ENCODE measurements at places on chromosomes 6 and 20. TPM values are rescaled to one million over a fixed set of nuclear protein-coding genes. Genes with fewer than 3 reads are reported as not detected.

DNA sequence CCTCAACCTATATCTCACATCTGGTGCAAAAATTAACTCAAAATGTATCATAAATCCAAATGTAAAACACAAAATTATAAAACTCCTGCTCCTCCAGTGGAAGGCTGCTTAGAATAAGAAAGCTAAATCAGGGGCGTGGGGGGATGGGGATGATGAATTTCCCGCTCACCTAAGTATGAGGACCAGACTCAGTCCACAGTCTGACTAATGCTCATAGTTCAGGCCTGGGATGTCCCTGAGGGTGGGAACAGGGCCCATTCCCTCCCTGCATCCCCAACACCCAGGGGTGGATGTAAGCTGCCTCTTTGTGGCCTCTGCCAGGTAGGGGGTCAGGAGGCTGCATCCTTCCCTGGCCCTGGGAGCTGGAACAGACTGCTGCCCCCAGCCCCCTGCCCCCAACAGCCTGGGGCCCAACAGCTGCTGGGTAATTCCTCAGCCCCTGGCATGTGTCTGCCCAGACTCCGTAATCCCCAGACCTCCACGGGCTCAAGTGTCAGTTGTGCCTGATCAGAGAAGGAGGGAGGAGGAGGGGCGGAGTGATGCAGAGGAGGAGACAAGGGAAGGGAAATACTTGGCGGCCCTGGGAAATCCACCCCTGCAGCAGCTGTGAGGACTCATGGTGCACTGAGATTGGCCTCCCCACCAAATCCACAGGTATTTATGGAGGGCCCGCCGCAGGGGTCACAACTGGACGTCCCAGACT, 224.5 kb downstream of the PREX1 start:
- DNase-seq: no peak

DNA sequence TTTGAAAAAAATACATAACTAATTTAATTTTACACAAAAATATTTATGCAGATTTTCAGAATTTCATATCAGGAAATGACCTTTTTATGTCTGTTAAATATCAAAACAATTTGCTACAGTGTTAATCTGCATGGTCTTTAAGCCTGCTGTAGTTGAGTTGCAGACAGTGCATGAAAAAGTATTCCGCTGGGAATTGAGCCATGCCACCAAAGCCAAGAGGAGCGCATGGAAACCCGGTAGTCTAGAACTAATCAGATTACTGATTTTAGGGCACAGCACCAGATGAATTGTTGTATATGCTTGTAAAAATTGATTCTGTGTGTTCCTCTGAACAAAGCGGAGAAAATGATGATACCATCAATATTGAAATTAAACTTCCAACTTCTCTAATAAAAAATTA, 34.3 kb upstream of the LAMP5 start:
- DNase-seq: no peak

DNA sequence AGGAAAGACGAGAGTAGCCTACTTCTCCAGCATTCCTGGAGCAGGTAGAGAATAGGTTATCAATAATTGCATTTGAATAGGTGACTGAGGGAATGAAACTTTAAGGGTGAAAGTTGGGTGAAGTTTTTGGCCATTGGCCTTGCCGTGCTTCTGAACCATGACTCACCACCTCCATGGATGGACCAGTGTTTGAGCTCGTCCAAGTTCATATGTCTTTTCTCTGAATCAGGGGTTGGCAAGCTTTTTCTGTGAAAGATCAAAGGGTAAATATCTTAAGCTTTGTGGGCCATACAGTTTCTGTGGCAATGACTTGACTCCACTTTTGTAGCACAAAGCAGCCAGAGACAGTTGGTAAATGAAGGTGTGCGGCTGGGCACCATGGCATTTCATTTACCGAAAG, 31.8 kb downstream of the SNRNP48 start:
- DNase-seq: no peak

DNA sequence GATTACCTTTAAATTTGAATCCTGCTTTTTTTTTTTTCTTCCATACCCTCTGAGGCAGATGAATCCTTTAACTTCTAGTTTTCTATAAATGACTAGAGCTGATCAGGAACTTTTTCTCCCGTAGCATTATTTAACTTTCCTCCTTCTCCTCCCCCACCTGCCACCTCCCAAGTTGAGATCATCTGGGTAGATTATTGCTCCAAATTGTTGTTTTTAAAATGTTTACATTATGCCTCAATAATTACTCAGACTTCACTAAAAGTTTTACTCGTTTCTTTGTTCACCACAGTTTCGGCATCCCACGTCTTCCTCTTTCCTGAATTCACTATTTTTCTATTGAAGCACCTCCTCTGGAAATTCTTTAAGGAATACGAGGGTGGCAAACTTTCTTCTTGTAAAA, 16.6 kb upstream of the SCUBE3 start:
- no peak for DNase-seq

- DNase-seq: no peak
Observed at GRCh38 chr20:37524859-37525708, 2.6 kb downstream of the BLCAP start.

GRCh38 chr20:49712996-49713752, 504 bp downstream of the B4GALT5 start:
- peak; percentile 66 for DNase-seq

- DNase-seq: no peak
Observed at GRCh38 chr6:148395583-148396101, 53.0 kb downstream of the SASH1 start.

GRCh38 chr6:14520029-14520428, 402.5 kb downstream of the CD83 start:
- DNase-seq: no peak

DNA sequence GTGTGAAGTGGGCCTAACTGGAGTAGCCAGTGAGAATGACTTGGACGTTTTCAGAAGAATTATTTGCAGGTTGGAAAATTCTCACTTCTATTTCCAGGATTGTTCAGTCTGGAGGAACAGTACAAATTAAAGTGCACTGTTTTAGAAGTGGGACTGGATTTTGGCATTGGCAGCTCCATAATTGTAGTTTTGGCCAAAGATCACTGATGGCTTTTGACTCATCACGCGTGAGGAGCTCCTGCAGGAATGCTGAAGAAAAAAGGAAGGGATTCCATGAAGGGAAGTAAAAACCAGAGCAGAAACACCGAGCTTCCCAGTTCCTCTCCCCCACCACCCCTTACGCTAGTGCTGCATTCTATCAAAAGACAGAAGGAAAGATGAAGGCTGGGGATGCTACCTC, 103.5 kb downstream of the JARID2 start:
- DNase-seq: no peak

- DNase-seq: no peak
Observed at GRCh38 chr6:77292564-77293546, 170.4 kb downstream of the HTR1B start.

- no peak for DNase-seq
Observed at GRCh38 chr6:82410151-82410648, 46.6 kb downstream of the TPBG start.

DNA sequence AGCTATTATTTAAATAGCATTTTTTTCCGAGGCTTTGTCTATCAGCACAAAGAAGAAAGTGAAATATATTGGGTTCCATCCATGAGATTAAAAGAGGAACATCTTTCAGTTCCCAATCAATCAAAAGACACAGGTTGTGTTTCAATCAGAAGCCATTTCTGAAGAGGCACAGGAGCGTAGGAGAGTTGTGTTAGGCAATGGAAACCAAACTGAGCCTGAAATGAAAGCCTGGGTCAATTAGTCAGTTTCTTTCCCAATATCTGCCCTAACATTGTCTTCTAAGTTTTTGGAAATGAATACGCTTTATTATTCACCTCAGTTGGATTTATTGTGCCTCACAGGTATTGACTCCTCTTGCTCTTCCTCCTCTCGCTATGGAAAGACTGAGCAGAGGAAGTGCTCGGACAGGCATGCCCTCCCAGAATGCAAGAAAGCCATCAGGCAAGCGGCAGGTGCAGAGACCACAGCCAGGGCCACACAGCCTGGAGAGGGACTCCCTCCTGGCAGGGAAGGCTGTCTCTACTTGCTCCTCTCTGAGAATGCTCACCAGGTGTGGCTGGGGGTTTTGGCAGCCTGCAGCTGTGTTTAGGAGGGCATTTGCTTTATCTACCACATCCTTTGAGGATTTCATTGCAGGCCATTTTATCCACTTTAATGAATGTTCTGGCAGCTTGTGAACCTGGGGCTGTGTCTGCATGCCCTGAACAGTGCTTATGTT, 100.8 kb upstream of the NEDD9 start:
- no peak for DNase-seq

GRCh38 chr6:19892260-19892659, 55.1 kb downstream of the ID4 start:
- DNase-seq: no peak

- no peak for DNase-seq
Observed at GRCh38 chr6:142845624-142846458, 99.1 kb downstream of the HIVEP2 start.

- no peak for DNase-seq
Observed at GRCh38 chr6:3406891-3407809, 49.7 kb downstream of the SLC22A23 start.

GRCh38 chr6:158669145-158670035, 19.5 kb downstream of the SYTL3 start:
- no peak for DNase-seq

GRCh38 chr6:130758813-130759212, 68.4 kb upstream of the SMLR1 start:
- peak; percentile 37 for DNase-seq

- no peak for DNase-seq
Observed at GRCh38 chr6:116330511-116330910, 40.2 kb upstream of the DSE start.

HLA-DRB5 gene
- 48.5 TPM for total RNA-seq

ABHD16B gene
- total RNA-seq: not detected

ALDH8A1 gene
- total RNA-seq: 1.8 TPM

CEP162 gene
- 11.2 TPM for total RNA-seq

RAET1E gene
- total RNA-seq: not detected

ABCF1 gene
- 138 TPM for total RNA-seq

NDUFAF4 gene
- 29.8 TPM for total RNA-seq

SLC29A1 gene
- 5.5 TPM for total RNA-seq

TP53TG5 gene
- total RNA-seq: not detected

CST5 gene
- total RNA-seq: not detected

HMGCLL1 gene
- not detected for total RNA-seq

ULBP2 gene
- total RNA-seq: 2.4 TPM

RGS19 gene
- 61.9 TPM for total RNA-seq

BCAS4 gene
- total RNA-seq: 7.7 TPM
